ENCODE measurements at places on chromosomes 7 and 10.

DNA sequence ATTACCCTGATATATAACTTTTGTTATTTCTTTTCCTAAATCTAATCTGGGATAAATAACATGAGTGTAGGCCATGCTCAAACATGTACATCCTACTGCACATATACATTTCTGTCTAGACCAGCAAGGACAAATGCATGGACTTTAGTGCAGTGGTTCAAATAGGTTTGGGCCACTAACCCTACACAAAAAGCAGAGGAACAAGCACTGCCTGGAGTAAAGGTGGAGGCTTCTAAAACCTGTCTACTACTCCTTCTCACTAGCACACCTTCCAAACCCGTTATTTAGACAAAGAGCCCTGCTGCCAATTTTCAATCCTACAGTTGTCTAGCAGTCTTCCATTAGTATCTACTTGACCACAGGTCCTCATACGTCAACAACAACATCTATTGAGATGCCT lies 34.8 kb downstream of the SGCE start:
- DNase-seq, result no peak

DNA sequence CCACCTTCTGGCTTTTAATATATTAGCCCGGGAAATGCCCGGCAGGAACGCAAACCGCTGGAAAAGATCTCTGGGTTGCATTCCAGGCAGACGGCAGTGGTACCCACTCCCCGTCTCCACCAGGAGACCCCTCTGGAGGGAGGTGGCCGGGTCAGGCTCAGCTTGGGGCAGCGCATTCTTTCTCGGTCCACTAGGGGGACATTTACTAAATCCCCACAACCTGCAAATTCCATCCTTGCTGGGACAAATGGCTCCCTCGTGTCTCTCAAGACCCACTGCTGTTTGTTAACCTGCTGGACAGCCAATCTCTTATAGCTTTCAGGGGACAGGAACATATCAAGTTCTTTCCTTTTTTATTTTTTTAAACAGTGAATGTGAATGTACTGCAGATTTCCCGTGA lies 45.8 kb upstream of the CARD11 start:
- DNase-seq, result peak; percentile 42

DNA sequence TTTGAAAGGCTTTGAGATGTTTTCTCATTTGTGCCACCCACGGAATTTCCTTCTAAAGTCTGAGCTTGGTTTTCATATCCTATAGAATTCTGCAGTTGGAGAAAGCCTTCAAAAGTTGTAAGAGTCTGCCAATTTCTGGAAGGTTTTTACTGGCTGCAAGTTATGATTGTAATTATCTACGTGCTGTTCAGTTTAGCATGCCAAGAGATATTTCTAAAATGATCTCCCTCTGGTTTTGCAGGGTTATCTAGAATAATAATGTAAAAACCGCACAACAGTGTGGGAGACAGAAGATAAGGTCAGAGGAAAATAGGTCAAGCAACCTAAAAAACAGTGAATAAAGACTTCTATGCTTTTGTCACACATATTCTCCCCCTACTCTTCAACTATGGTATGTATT lies 69.3 kb downstream of the MTERF1 start:
- DNase-seq, result no peak

DNA sequence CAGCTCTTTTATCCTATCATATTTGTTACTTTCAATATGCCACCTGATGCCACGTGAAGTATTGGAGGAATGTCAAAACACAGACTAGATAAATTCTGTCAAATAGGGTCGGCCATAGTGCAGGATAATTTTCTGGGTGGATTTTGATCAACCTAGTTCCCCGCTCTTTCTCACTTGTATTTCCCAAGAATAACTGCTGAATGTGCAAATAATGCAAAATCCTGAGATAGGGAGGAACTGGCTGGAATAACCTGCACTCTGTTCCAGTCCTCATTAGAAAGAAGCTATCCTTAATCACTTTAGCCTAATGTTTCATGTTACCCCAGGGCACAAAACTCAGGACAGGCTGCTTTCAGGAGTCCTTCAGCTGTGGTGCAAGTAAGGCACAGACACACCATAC lies 33.9 kb downstream of the ZWINT start:
- DNase-seq, result no peak

DNA sequence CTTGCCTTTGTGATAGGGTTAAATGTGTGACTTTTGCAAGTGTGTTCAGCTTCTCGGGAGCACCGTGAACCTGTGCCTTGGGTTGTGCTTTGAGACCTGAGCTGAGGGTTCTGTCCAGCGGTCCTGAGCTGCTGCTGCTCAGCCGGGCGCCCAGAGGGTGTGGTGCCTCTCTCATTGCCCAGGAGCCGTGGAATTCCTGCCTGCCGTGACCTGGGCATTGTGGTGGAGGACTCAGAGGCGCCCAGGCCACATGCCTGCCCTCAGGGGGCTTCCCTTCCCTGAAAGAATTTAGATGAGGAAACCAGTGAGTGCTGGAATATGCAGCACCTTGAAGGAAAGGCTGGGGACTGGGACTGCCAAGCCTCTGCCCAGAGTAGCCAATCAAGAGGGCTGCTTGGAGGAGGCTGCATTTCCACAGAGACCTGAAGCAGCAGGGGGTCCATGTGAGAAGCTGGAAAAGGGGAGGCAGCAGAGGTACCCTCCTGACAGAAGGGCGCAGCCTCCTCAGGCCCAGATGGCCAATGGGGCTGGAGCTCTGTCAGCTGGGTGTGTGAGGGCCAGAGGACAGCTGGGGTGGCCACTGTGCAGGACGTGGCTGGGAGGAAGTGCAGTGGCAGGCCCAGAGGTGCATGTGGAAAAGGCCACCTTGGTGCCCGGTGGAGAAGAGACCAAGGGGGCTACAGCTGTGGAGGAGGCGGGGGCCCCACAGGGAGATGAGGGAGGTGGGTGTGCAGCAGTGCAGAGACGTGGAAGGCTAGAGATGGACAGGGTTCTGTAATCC lies 107.3 kb downstream of the NKX6-2 start:
- no peak for DNase-seq

DNA sequence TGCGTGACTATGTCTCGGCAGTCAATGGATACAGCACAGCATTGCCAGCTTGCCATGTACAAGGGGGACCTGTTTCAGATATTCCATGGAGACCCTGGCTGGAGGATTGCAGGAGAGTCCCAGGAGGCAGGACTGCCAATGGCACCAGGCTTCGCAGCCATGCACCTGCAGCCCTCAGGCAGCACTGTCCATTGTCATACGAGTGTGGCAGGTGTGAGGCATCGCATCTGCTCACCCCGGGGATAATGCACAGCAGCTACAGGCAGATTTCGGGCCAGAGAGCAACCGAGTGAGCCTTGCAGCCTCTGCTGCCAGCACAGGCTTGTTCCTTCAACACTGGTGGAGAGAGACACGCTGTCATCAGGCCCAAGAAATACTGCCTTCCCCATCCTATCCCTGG lies 415.1 kb downstream of the PAXIP1 start:
- no peak for DNase-seq

DNA sequence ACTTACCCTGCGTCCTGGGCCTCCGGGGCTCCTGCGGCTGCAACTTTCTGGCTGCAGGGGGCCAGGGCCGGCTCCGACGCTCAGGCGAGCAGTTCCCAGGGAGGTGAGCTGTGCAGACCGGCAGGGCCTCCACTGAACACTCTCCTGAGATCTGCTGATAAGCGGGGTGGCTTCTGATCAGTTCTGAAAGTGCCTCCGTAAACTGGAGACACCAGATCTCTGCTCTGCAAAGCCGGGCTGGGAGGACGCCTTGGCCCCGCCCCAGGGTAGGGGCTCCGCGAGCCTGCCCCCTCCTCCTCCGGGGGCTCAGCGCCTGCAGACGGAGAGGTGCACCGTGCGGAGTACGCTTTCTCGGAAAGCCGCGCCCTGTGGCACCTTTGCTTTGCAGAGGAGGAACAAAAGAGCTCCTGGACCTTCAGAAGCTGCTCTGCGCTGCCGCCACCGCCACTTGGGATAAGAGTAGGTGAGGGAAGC lies 141.3 kb upstream of the VKORC1L1 start:
- DNase-seq, result peak; percentile 7

DNA sequence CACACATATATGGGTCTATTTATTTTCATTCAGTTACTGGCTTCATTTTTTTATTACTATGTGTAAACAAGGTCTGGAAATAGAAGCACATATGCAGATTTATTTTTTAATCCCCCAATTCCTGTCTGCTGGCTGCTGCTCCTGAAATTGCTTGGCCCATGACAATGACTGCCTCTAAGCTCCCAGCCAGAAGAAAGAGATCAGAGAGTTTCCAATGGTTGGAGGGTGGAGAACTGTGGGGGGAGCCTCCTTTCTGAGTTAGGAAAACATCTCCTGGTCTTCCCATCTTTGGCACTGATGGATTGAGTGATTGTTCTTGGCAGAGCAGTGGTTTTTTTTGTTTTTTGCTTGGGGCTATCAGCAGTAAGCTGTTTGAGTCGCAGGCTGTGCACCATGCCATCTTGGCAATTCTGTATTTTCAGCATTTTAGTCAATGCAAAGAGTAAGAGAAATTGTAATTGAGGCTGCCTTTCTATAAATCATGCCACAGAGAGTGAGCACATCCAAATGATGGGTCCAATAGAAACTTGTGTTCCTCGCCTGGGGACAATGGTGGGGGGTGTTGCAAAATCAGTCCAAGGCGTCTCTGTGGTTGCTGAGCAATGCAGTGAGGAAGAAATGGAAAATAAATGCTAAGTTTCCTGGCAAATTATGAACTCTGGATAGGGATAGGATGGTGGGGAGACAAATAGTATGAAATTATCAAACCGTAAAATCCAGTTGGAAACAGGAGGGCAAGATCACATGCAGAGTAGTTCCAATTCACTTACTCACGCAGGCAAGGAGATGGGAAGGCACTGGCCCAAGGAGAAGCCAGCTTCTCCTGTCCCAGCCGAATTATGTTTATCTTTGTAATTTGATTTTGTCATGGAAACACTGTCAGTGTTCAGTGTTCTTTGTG lies 382.4 kb downstream of the SORCS3 start:
- DNase-seq, result no peak

GRCh38 chr7:154871507-154871906 lies 131.4 kb downstream of the PAXIP1 start:
- no peak for DNase-seq

GRCh38 chr7:149703044-149703650 lies 70.2 kb downstream of the ZNF467 start:
- no peak for DNase-seq

DNA sequence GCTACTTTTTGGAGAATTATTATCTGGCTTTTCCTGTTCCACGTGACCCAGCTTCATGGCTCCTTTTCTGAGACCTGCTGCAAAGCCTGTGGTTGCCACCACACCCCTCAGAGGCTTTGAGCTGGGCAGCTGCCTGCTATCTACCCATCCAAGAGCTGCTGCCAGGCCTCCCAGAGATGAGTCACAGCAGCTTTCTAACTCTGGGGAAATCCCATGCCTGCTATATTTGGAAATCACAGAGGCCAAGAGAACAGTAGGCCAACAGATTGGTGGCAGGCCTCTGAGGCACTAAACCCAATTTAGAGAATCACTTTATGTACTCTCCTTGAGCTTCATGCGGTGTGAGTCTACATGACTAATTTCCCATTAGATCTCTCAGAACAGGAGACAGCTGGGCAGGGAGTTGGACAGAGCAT lies 35.2 kb downstream of the SGCE start:
- DNase-seq, result peak; percentile 75

GRCh38 chr10:118868589-118868988 lies 113.8 kb upstream of the CACUL1 start:
- DNase-seq, result no peak

GRCh38 chr7:24517166-24517565 lies 56.1 kb upstream of the PALS2 start:
- no peak for DNase-seq

GRCh38 chr10:23294638-23295247 lies 49.9 kb downstream of the C10orf67 start:
- peak; percentile 11 for DNase-seq

GRCh38 chr7:115056019-115056418 lies 134.1 kb downstream of the MDFIC start:
- peak; percentile 13 for DNase-seq

DNA sequence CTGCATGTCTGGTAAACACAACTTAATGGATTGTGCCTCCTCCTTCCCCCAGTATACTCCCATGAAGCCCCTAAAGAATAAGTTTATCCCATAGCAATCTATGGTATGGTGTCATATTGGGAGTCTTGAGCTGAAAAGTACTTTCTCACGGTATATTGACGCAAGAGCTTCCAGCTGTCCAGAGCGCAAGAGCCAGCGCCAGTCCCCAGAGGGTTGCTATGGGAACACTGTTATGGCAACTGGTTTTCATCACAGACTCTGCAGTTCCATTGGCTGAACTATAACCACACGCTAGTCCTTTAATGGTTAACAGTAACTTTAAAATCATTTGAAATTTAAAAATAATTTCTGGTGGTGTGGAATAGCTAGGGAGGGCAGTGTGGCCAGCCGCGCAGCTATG lies 46.9 kb downstream of the PRPF18 start:
- DNase-seq, result no peak

GRCh38 chr7:30625283-30625682 lies 30.6 kb downstream of the GARS1 start:
- DNase-seq, result no peak

- DNase-seq, result no peak
Measured at GRCh38 chr7:70615066-70615606, 516.8 kb upstream of the GALNT17 start.

DNA sequence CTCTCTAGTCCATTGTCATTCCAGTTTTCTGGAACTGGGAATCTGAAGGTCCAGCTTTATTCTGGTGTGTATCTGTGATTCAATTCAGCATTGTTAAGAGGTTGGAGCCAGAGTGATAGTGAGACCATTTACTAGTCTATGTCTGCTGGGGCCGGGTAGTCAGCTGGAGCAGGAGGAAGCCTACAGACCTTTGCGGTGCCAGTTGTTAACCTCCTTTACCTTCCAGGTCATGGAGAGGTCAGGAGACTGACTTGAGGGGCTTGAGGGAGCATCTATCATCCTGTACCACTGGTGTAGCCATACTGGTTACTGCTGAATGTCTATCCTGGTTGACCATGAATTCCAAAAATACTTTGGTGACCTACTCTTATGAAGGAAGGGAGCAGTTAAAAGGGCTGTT lies 9.2 kb upstream of the CSTF2T start:
- DNase-seq, result no peak

- no peak for DNase-seq
Measured at GRCh38 chr10:54650547-54650946, 150.5 kb downstream of the PCDH15 start.

GRCh38 chr10:12819071-12819470 lies 182.4 kb downstream of the CCDC3 start:
- DNase-seq, result no peak

- DNase-seq, result peak; percentile 23
Measured at GRCh38 chr10:91088300-91089140, 131.9 kb upstream of the PCGF5 start.

- no peak for DNase-seq
Measured at GRCh38 chr7:30968747-30969603, 5.2 kb downstream of the GHRHR start.

DNA sequence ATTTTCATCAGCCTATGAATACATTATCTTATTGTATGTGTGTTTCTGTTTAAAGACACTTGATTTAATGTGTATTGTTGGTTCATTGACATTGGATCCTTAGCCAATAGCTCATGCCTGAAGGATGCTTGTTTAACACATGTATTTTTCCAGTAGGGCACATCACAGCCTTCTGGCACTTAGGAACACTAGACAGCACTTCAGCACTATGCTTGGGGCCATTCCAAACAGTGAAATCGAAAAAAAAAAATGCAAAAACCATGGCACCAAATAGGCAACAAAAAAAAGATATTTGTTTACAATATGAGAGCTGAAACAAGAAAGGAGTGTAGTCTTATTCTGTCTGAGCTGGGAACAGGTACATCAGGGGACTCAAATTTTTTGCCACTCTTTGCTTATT lies 262.8 kb downstream of the SLC25A13 start:
- DNase-seq, result no peak

- no peak for DNase-seq
Measured at GRCh38 chr10:86393362-86393761, 26.8 kb upstream of the GRID1 start.

Measured in suppressor macrophage (primary cell).